GM06990 (cell line): ENCODE measurements at places on chromosomes 6 and 20.

DNA sequence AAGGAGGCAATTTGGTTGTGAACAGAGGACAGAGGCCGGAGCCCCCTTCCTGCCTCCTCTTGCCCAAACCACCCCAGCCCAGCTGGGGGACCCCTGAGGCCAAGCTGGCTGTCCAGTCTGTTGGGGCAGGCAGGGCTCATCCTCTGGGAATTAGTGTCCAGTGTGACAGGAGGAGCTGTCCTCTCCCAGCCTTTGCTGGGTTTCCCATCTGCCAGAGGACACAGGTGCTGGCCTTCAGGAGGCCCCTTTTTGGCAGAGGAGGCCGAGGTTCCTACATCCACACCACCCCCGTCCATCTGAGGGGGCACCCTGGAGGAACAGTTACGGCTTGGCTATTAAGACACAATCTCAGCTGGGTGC, 44.7 kb upstream of the MDGA1 start:
- no peak for DNase-seq

DNA sequence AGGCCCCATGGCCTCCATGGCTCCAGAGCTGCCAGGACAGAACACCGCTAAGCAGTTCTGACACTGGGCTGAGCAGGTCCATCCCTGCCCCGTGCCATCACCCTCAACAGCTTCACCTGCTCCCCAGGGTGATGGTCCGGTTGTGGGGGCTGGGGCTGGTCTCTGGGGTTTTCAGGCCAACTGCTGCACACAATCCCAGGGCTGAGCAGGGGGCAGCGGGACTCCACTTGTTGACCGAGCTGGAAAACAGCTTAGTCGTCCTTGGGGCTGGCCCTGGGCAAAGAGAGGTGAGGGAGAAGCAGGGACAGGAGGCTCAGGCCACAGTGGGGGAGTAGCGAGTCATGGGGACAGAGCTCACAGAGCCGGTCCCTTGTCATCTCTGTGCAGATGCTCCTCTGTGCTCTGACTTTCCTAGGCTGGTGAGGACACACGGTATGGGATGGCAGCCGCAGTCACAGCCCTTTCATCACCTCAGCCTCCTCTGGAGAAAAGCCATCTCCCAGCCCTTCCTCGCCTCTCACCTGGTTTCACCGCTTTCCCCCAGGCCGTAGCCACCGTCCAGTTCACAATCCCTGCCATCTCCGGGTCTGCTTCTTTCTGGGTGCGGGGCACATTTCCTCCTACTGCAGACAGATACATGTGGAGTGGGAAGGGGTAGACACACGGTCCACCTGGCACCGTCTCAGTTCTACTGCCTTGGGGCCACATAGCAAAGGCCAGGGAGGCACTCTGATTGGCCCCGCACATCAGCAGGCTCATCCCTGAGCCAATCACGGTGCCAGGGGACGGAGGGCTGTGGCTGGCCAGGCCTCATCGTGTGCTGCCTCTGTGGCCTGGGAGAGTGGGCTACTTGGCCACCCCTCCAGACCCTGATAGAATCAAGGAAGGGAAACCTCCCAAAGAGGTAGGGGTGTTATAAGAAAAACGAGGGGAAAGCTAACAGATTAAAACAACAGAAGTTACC, 19.1 kb downstream of the MDFI start:
- DNase-seq = no peak

GRCh38 chr6:27296106-27296783, 15.8 kb downstream of the POM121L2 start:
- DNase-seq = no peak

- DNase-seq = no peak
Observed at GRCh38 chr6:161750686-161751085, 476.8 kb upstream of the AGPAT4 start.

- DNase-seq = no peak
Observed at GRCh38 chr20:8208226-8208625, 76.2 kb downstream of the PLCB1 start.

DNA sequence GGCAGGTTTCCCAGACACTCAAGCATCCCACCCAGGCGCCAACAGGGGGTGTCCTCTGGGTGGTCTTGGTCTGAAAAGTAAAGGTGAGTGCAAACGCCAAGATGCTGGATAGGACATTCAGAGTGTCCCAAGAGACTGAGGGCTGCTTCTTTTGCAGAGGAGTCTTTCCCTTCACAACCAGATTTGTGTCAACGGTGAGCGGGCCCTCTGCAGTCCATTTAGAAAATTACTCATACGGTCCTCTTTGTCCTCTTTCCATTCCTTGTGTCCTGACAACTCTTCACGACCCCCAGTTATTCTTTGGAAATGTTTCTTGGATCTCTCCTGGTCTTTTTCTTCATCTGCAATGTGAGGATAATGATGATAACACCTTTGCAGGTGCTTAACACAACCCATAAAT, 257.8 kb downstream of the CDC5L start:
- DNase-seq = no peak

- DNase-seq = no peak
Observed at GRCh38 chr20:31706607-31707257, 15.9 kb downstream of the BCL2L1 start.

GRCh38 chr20:58610811-58611210, 40.3 kb upstream of the STX16 start:
- no peak for DNase-seq

DNA sequence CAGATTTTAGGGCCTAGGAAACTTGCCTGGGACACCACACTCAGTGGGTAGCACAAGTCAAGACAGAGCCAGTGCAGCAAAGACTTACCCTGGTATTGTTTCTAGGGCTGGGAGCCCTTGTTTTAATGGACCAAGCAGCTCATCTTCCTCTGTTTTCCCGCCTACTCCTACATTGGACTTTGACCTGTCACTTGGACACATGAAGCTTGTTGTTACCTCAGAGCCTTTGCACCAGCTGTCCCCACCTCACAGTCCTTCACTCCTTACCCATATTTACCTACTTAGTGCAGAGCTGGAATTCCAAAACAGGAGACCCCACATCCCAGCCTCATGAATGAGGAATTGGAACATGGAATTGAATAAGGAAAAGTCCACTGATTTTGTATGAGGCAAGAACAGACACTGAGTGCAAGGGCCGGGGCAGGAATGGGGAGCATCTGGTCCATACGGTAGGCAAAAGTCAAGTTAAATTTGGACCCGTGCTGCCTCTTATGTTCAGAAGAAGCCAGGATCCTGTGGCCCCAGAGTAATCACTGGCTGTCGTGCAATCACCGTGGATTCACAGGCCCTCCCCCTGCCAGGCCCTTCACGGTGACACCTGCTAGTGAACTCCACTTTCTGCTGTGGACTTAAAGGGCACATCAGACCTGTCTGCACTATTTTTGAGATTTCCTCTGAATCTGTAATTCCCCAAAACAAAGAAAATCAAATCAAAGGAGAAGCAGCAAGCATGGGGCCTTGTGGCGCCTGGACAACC, 236.9 kb upstream of the PMEPA1 start:
- no peak for DNase-seq

DNA sequence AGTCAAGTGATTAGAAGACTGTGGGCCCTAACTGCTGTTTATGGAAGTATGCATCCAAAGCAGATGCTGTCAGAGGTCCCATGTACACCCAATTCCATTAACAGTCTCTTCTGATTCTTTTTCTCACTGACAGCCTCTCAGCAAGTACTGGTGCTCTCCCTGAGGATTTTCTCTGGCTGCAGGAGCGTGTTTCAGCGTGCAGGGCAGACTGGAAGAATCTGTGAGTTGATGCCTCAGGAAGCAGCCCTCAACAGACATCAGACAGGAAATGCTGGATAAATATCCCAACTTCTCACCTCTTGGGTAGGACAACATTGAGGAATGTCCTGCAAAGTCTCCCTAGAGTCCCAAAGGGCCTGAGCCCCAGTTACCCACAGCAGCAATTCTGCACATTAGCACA, 40.8 kb downstream of the ANKEF1 start:
- no peak for DNase-seq

GRCh38 chr6:139161817-139162284, 27.0 kb downstream of the HECA start:
- peak; percentile 74 for DNase-seq
